ENCODE measurements at places on chromosomes 5 and 9.
A peak's percentile ranks its signal among the peaks of the same experiment; 100 is the strongest.

GRCh38 chr9:33272061-33272460 lies 7.2 kb downstream of the CHMP5 start:
- no peak for DNase-seq

DNA sequence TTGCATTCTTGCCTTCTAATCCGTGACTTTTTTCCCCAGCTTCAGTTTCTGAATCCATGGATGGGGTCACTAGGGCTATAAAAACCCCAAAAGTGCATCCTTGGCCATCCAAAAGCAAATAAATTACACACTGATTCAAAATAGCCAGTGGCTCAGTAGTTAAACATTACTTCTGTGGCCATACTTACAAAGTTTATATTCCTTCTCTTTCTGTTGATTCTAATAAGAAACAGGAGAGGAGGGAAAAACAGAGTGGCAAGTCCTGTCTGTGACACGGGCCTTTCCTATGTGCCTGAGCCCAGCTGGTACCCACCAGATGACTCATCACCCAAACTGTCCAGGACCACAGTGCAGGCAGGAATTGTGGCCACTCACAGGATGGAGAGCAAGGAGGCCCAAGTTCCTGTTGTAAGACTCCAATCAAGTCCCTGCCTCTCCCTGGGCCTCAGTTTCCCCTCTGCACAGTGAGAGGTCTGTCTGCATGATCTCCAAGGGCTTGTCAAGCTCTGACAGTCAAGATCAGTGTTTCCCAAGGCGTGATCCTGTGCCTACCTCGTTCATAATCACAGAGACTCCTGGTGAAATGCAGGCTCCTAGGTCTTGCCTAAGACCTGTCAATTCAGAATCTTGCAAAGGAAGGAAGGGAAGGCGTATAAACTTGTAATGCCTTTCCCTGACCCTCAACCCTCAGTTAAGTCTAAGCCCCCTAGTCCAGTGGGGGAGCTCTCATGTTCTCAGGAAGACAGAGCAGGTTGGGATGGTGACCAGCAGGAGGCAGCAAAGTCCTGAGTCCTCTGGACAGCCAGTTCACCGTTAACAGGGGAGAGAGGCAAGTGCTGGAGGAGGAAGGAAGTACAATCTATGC lies 29.5 kb downstream of the TNIP1 start:
- DNase-seq = peak; percentile 54

- no peak for DNase-seq
Measured at GRCh38 chr9:136728548-136729123, 14.1 kb downstream of the LCN10 start.

DNA sequence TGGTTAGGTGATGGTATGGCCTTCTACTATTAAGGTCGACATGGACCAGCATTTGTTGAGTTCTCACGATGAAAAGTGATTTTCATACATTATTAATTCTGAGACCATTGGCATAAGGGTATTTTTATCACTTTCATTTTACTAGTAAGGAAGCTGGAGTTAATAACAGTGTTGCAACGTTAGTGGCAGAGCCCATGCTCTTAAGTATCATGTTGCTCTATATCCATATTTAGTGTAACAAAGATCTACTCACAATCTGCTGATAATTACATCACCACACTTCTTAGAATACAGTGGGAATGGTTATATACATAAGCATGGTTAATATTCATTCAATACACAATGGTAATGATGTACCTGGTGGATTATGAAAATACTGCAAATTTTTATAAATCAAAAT lies 81.9 kb downstream of the PRR16 start:
- no peak for DNase-seq

DNA sequence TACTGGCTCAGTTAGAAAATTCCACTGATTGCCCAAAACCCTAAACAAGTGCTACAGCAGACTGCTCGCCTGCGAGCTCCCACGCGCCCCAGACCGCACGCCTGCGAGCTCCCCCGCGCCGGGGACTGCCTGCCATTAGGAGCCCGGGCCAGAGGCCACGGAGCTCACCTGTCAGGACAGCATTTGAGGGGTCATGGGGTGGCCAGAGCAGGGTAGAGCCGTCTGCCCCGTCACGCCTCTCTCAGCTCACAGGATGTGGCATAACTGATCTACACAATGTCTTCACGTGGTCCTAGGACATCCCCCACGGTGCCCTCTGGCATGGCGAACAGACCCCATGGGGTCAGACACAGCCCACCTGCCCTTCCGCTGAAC lies 29.1 kb upstream of the LRRC14B start:
- DNase-seq = no peak

DNA sequence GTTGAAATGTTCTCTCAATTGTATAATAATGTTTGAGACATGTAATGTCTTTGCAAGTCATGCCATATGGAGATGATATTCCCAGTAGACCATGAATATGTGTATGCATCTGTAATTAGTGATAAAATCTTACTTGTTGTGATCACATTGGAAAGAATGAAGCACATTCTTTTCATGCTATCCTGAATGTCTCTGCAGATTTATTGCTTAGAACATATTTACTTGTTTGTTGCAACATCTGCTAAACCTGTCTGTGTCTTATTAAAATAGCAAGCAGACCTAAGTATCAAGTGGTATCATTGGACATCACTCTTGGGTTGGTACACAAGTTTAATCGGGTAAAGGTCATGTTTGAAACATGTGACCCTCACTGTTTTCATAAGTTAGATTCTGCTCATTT lies 265.5 kb upstream of the CD180 start:
- DNase-seq = no peak

DNA sequence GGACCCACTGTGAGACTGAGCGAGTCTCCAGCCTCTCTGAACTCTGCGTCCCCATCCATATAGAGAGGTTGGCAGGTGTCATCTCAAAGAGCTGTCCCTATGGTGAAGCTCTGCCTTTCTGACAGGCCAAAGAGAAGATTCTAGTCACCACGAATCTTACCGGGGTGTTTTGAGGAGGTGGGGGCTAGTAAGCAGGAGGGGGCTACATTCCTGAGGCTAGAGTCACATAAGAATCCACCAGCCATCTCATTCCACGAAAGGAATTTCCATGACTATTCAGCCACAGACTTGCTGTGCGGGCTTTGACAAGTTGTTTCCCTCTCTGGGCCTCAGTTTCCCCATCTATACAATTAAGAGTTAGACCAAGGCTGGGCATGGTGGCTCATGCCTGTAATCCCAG lies 16.3 kb downstream of the PDGFRB start:
- DNase-seq = no peak

Data from stimulated activated CD4-positive, alpha-beta T cell treated with anti-CD3 and anti-CD28 coated beads, TNF-alpha, amount 100 ng/mL, for 1 hour (primary cell).